ENCODE measurements at places on chromosomes 12 and 14.

DNA sequence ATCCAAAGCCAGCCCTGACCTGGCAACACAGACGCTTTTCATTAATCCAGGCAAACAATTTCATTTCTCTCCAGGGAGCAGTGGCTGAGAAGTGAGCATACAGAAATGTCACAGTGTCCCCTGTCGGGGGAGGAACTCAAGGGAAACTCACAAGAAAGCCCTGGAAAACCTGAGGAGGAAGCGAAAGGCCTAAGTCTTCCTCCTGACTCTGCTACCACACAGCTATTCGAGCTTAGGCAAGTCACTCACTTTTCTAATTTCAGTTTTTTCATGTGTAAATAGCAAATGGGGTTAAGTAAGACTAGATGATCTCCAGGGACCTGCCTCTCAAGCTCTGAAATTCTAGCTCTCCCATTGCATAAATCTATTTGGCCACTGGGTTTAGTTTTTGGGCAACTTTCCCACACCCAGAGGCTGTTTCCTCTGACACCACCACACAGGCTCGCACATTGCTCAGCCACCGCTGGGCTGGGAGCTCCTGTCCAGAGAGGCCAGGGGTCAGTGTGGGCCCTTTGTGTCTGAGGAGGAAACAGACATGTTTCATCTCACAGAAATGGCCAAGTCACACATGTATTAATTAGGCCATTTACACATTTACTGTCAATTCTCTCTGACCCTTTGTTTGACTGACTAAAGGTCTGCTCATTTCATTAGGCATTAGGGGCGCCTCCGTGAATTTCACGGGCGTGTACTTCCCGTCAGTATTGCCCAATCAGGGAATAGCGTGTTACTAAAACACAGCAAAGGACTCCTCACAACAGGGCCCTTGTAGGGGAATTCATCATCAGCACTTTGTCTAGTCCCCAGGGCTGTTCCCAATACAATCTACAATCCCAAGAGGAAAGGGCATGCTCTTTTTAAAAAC is 9.8 kb upstream of the PNMA1 start:
- DNase-seq, result no peak

- DNase-seq, result peak; percentile 96
These were observed 2.7 kb upstream of the TRAF3 start for GRCh38 chr14:102774391-102775153.

- DNase-seq, result no peak
These were observed 55.1 kb upstream of the ARID2 start for GRCh38 chr12:45674181-45674977.

- no peak for DNase-seq
These were observed 73.5 kb downstream of the ARF6 start for GRCh38 chr14:49966304-49966809.

- no peak for DNase-seq
These were observed 115.2 kb upstream of the NCOR2 start for GRCh38 chr12:124682425-124683151.

DNA sequence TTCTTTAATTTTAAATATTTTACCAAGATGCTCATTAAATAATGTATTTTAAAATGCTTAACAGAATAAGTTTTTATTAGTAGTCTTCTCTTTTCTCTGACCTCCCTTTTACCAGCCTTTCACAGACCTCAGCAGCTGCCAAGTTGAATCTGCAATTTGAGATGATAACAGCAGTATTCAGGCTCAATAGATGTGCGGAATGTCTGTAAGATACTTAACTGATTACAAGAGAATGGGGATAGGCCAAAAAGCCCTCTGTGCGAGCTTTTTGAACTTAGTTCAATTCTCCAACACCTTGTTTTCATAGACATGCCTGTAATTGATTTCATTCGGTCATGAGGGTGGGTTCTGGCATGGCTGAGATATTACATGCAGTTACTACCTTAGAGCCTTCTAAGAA is 277.2 kb downstream of the TMTC2 start:
- DNase-seq, result no peak

DNA sequence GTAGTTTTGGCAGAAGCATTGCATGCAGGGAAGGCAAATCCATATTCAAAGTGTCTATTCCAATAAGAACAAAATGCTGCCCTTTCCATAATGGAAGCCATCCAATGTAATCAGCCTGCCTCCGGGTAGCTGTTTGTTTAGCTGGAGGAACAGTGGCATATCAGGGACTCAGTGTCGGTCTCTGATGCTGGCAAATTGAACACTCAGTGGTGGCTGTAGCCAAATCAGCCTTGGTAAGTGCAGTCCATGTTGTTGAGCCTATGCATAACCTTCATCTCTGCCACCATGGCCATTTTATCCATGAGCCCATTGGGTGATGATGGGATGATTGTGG is 147.8 kb upstream of the MAX start:
- DNase-seq, result no peak
